ENCODE measurements at places on chromosomes 16 and 17.

- DNase-seq = no peak
Measured at GRCh38 chr16:495127-495748, 32.3 kb upstream of the CAPN15 start.

DNA sequence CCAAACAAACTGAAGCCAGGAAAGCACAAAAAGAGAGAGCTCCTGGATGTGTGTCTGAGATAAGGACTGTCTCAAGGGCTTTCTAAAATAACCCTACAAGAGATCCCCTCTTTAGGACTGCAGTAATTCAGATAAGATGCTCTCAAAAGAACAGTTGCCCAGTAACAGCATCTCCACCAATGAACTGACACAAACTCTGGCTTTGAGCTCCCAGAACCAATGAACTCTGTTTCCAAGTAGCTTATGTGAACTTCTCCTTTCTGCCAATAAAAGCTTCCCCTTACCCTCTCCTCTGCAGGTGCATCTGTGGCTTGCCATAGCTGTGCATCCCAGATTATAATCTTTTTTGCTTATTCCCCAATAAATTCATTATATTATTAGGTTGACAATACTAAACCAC lies 421.5 kb downstream of the SLC39A11 start:
- no peak for DNase-seq

DNA sequence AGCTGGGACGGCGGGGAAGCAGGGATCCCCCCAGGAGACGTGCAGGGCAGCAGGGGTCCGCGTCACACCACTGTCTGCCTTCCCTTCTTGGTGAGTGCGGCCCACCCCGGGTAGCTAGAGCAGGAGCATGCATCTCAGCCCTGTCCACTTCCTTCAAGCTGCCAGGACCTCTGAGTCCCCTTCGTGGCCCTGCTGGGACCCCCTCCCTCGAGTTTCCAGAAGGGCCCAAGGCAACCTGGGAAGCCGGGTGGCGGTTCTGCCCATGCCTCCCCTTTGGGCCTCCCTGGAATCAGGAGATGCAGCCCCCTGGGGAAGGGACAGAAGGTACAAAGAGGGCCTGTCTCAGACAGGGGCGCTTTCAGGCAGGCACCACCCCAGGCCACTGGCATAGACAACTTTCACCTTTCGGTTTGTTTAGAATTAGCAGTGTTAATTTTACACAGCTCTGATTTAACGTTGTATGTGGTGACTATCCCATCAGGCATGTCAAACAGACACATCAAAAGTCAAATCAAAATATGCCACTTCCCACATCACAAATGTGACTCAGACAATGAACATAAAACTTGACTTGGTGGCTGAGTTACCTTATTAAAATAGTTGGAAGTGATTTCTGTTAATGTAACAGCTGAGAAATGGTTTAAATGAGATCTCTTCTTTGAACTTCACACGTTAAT lies 94.5 kb upstream of the METRNL start:
- no peak for DNase-seq

DNA sequence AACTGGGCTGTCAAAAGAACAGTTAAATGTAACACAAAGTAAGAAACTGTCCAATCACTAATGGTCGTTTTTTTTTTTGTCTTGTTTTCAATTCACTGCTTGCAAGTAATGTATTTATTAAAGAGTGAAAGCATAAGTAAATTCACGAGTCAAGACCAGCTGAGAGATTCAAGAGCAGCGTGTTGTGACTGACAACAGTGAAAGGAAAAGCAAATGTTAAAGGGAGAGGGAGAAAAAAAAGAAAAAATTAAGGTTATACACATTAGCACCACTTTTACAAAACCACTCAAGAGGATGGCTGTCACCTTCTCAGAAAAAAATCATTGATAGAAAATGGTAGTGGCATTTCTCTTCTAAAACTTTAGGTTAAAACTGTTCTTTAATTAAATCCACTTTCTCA lies 36.1 kb downstream of the GPATCH8 start:
- DNase-seq = no peak

Measured in cerebellar nuclear complex (tissue), 1 donor.